ENCODE measurements at places on chromosomes 1 and 21.

- peak; percentile 81 for DNase-seq
These were observed 614 bp upstream of the CACNA1E start for GRCh38 chr1:181482521-181483284.

- DNase-seq, result no peak
These were observed 101.1 kb upstream of the JUN start for GRCh38 chr1:58884706-58885661.

DNA sequence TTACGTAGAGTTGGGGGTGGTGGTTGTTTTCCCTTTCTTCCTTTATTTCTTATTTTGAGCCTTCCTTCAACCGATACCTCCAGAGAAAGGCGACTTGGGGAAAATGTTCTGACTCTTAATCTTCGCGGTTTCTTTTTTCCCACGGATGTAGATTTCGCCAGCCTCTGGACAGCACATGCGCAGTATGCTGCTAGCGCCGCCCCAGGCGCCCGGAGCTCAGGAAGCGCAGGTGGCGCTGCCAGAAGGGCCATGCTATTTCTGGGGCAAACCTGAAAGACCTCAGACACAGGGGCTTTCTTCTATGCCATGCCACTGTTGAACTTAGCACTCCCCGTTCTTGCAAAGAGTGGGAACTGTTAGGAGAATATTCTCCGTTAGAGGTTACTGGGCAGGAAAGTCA, 392.1 kb downstream of the KIF26B start:
- no peak for DNase-seq

DNA sequence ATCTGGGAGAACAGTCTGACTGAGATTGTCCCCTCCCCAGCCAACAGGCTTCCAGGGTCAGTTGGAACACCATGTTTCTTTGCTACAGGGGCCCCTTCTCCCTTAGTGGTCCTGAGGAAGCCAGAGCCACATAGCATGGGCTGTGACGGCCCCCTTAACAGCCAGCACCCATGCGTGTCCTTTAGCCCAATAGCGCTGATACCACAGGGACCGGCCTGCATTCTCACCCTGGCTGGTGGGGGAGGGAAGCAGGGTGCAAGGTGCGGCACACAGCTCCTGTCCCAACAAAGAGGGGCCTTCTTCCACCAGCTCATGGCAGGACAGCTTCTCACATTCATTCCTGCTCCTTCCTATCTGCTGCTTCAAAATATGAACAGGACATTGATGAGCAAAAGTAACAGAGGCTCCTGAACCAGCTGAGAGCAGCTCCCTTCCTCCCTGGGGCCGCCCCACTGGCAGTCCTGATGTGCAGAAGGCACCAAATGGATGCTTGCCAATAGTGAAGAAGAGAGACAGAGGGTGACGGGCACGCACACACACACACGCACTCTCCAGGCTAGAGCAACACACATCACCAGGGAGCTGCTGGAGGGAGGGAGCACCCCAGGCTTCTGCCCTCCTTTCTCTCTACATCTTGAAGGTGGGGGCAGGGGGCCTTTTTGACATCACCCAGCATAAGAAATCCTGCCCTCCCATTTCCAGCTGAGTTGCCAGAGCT, 99.4 kb downstream of the CRYAA start:
- no peak for DNase-seq

DNA sequence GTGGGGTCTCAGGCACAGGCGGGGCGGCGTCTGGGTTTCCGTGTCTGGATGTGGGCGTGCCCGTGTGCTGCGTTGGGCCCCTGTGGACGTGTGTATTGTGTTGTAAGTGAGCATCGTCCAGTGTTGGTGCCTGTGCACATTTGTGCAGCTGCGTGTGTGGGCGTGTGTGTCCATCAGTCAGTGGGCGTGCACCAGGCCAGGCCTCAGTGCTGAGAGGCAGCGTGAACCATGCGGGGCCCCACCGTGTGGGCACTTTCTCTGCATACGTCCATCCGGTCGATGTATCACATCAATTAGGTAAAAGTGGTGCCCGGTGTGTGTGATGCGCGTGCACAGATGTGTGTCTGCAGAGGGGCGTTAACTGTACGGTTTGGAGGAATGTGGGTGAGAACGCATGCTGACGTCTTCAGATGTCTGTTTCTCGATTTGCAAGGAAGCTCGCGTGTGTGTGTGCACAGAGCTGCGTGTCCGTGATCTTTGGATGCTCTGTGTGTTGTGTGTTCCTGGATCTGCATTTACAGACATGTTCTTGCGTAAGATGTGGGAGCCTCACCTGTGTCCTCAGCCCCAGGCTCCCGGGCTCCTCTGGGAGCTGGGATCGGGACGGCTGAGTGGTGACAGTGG, 24.6 kb downstream of the AGRN start:
- DNase-seq, result no peak

GRCh38 chr21:34020005-34020847, 53.2 kb upstream of the MRPS6 start:
- DNase-seq, result no peak

DNA sequence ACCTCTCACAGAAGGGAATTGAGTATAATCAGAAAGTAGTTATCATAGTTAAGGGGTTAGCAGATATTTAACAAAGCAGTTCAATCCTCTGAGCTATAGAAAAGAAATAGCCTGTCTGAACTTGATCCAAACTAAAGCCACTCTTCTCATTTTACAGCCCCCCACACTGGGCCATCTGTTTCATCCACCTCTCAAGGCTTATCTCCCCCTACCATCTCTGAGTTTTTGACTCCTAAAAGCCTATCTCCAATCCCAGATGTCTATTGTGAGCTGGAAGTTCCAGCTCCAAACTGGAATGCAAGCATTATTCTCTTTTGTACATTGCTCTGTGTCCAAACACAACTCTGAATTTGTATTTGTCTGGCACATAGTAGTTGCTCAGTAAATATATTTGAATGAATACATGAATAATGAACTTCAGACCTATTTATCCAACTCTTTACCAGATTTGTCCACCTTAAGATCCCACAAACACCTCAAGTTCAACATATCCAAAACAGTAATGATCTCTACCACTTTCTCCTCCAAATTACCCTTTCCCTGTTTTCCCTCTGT, 98.1 kb downstream of the PLPP3 start:
- DNase-seq, result no peak

- no peak for DNase-seq
These were observed 10.2 kb downstream of the AGTRAP start for GRCh38 chr1:11746092-11746491.

- DNase-seq, result no peak
These were observed 49.0 kb upstream of the LRP8 start for GRCh38 chr1:53376742-53377437.

GRCh38 chr21:46264690-46265144, 20.7 kb downstream of the MCM3AP start:
- DNase-seq, result no peak

GRCh38 chr21:38927776-38928175, 122.0 kb downstream of the ETS2 start:
- no peak for DNase-seq

- DNase-seq, result peak; percentile 6
These were observed 941 bp downstream of the ELAVL4 start for GRCh38 chr1:50109647-50110075.

GRCh38 chr1:81489372-81489934, 311.3 kb upstream of the ADGRL2 start:
- DNase-seq, result no peak

DNA sequence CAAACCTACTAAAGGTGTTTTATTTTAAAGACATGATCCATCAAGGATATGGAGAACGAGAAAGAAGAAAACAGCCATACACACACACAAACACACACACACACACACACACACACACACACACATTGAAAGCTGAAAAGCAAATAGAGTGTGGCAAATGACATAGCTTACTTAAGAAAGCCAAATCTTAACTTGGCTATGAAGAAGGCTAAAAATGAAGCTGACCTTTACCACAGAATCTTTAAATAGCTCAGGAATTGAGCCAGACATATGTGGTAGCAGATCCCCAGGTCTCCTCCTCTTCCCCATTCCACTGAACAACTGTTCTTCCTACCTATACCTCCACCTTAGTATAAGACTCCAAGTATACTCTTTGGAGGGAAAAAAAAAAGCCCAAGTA, 185.6 kb downstream of the CLEC20A start:
- no peak for DNase-seq

GRCh38 chr1:102531036-102531435, 534.3 kb upstream of the OLFM3 start:
- no peak for DNase-seq

- no peak for DNase-seq
These were observed 3.4 kb upstream of the LAMB3 start for GRCh38 chr1:209655411-209656231.

DNA sequence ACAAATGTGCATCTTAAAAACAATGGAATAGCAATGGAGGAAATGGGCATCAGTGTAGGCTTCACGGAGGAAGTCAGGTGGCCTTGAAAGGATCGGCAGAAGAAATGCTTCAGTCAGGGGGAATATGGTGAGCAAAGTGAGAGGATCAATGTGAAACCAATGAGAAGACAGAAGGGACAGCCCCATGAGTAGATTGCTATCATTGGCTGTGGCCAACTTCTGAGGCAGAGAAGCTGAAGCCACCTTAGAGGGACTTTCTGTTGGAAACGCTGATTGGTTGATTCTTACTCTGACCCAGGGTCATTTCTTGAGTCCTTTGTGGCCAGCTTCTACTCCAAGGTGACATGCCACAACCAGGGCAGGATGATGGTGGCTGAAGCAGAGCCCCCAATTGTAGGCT, 130.7 kb upstream of the ZNF648 start:
- no peak for DNase-seq

- peak; percentile 44 for DNase-seq
These were observed 862 bp upstream of the SGIP1 start for GRCh38 chr1:66532798-66533783.

All from nephron progenitor cell (in vitro differentiated cells).